ENCODE measurements at places on chromosomes 11 and 22.

DNA sequence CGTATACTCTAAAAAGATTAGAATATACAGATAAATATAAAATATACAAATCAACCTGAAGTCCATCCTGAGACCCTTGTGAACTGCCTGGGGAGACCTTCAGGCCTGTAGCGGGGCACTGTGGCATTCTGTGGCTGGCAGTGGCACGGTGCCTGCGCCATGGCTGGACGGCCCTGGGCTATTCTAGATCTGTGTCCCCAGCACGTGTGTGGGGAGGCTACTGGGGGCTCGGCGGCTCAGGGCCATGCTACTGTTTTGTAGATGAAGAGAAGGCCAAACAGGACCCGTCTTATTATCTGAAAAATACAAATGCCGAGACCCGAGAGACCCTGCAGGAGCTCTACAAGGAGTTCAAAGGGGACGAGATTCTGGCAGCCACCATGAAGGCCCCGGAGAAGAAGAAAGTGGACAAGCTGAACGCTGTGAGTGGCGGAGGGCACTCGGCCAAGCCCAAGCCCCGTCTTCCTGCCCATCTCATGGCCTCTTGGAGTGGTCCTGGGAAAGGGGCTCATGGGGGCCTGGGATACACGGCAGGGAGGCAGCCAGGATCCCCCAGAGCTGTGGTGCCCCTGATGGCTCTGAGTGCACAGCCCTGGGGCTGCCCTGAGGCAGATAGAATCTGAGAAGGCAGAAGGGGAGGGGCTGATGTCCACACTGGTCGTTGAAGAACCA lies 18.8 kb downstream of the PPIL2 start:
- DNase-seq: no peak

GRCh38 chr22:43014316-43014868 lies 557 bp downstream of the PACSIN2 start:
- peak; percentile 64 for DNase-seq

GRCh38 chr11:71086687-71087258 lies 165.6 kb downstream of the SHANK2 start:
- peak; percentile 71 for DNase-seq

- no peak for DNase-seq
Measured at GRCh38 chr11:47244448-47245350, 3.9 kb downstream of the ACP2 start.

DNA sequence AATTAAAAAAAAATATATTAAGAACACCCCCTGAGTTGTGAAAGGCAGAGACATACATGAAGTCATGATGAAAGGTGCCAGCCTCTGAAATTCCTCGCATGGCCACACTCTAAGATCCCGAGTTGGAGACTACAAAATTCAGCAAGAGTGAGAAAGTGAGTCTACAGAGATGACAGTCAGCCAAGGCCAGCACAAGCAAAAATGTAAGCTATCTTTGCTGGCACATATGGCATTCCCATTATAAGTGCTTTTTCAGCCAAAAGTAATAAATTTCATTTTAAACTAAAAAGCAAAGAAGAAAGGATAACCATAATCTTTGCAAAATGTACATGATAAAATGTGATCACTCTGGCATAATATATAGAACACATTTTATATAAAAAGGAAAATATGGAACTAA lies 40.6 kb downstream of the FANCF start:
- no peak for DNase-seq

GRCh38 chr11:15112131-15112541 lies 2.6 kb upstream of the INSC start:
- no peak for DNase-seq

DNA sequence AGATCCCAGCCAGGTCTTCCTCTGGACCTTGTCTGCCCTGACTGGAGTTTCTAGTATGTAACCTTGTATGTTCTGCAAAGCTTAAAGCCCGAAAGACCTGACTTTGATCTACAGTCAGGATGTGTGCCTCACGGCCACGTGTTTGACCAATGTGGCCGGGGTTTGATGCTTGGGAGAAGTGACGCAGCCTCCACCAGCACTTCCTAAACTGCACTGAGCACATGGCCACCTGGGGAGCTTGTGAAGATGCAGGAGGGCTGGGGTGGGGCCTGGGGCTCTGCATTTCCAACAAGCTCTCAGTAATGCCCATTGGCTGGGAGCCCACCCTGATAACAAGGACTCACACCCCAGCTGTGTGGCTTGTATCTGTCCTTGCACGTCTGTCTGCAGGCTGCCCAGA lies 53.2 kb downstream of the NAT10 start:
- no peak for DNase-seq
